ENCODE measurements at places on chromosomes 2 and 18. TPM values are rescaled to one million over a fixed set of nuclear protein-coding genes. Genes with fewer than 3 reads are reported as not detected.

DNA sequence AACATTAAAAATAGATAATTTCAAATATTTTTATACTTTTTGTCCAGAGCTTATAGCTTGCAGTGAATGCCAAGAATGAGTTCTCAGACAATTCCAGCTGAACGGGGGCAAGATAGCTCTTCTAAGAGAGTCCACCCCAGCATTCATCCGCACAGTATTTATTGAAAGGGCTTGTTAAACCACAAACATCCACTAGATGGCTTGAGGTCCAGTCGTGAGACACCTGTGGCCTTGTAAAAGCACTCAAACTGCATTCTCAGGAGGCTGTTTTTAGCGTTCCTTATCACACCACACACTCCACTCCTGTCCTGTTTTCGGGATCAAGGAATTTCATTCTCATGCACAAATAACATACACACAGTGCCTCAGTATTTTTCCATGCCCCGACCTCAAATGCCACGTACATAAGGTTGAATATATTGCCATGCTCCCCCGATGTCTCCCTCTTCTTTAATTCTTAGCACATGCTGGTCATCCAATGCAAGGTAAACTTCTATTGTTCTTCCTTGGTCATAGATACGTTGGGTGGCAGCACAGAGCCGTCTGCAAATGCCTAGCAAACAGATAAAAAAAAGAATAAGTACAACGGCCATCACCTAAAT lies 47.4 kb downstream of the DNAJC10 start:
- no peak for DNase-seq

NDUFS1 gene
- 65.0 TPM for polyA plus RNA-seq

DNA sequence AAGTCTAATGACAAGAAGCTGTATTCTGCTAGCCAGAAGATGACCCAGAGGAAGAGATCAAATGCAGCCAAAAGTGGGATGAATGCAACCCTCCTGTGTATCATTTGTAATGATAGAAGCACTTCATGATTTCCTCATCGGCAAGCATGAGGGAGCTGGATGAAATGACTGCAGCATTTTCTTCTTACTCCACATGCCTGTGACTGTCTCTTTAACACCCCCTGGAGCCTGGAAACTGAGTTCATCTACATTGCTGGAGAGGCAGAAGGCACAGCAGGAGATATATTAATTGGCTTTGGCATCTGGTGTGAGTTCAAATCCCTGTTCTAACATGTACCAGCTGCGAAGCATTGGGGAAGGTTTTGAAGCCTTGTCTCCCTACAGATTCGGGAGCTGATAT lies 37.7 kb downstream of the ID2 start:
- no peak for DNase-seq

DNA sequence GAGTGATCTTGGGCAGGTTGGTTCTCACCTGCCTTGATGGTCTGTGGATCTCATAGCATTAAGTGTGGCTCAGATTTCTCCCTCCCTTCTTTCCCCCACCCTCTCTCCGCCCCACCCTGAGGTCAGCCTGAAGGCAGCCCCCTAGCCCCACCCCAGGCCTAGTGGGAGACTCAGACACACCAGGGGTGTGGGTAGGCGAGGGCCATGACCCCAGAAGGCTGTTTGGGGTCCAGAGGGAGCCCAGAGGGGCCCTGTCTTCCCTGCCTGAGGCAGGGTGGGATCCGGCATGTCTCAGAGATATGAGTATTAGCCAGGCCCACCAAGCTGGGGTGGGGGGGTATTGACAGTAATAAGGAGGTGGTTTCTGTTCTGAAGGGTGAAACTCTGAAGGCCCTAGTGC lies 160.5 kb downstream of the GLI2 start:
- no peak for DNase-seq
